ENCODE measurements at places on chromosomes 3 and 15.

GRCh38 chr3:32495085-32495484 lies 7.6 kb downstream of the CMTM6 start:
- no peak for DNase-seq

GRCh38 chr3:155281912-155282311 lies 11.6 kb downstream of the STRIT1 start:
- DNase-seq: peak; percentile 38

GRCh38 chr3:14811684-14812083 lies 7.1 kb upstream of the FGD5 start:
- no peak for DNase-seq

GRCh38 chr3:64213962-64214379 lies 11.3 kb downstream of the PRICKLE2 start:
- DNase-seq: no peak

DNA sequence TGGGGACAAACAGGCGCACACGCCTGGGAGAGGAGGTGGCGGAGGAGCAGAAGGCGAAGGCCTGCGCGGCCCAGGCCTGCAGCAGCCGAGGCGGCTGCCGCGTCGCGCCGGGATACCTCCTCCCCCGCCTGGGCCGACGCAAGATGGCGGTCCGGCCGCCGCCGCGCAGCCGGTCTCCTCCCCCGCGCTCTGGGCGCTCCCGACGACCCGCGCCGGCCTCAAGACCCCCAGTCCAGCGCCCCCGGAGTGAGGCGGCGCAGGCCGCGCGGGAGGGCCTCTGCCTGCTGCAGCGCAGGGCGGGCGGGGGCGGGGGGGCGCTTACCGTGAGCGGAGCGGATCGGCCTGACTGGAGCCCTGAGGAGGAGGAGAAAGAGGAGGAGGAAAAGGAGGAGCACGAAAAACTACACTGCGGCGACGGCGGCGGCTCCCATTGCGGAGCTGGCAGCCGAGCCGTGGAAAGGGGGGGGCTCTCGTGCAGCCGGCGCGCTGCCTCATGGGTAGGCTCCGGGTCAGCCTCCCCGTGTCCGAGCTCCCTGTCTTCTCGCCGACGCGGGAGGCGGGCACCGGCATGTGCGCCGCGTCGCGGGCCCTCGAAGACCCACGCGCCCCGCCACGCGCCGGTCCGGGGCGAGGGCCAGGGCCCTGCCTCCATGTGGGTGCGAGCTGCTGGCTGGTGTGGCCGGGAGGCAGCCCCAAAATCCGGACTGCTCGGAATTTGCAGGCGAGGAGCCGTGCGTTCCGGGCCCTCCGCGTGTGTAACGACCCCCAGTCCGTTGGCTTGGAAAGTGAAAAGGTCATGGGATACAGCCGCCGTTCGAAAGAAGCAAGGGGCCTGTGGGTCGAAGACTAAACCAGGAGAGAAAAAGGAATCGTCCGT lies at the start of gene ZNF280D:
TSS of gene ZNF280D (minus strand) at position 374 of the 877 bp plus-strand sequence. CDS start 26,400 bp downstream, outside the sequence.
- DNase-seq: no peak

GRCh38 chr3:38763569-38763968 lies 52.4 kb downstream of the SCN10A start:
- no peak for DNase-seq

DNA sequence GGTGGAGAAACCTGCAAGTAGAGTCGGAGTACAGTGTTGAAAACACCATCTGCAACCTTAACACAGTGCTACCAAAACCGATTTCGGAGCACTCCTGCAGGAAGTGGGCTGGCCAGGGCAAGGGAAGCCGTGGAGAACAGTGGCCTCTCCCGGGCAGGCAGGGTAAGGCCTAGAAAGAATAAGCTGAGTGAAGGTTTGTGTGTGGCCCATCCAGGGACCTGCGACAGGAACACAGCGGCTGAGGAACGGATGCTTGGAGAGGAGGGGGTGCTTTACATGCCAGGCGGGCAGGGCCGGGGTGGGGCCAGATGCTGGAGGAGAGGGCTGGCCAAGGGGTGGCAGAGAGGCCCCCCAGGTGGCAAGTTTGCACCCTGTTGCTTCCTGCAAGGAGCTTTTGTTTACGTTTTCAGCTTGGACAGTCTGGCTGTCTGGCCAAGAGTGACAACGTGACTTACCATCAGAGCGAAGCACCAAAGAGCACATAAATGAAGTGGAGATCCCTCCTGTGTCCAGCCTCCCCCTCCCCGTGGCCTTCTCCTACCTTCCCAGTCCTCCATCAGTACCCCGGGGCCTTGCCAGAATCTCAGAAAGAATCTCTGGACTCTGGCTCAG lies 156.5 kb downstream of the PGPEP1L start:
- DNase-seq: peak; percentile 55

GRCh38 chr3:42914771-42915515 lies 9.0 kb downstream of the ZNF662 start:
- DNase-seq: no peak

DNA sequence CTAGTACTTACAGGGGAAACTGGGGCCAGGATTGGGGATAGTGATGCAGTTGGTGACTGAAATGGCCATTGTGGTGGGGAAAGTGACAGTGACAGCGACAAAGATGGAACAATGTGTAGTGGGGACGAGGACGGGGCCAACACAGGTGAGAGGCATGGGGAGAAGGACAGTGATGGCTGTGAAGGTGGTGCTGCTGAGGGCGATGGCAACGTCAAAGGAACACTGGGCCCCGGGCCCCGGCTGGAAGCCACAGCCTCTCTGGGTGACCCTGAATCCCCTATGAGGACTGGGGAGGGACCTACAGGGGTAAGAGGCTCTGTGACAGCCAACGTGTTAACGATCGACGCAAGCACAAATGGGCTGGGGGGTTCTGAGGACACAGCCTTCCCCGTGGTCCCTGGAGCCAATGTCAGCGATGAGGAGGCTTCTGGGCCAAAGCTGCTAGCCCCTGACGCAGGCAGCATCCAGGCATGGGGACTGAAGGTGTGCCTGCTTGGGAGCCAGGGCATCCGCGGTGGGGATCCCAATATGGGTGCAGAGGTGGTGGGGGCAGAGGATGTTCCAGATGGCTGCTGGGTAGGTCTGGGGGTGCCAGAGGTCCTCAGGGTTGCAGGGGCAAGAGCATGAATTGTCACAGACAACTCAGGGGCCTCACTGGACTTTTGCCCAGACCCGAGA lies 25.2 kb upstream of the GOLGA6C start:
- DNase-seq: no peak

- no peak for DNase-seq
These were observed 11.5 kb upstream of the PRKAR2A start for GRCh38 chr3:48859206-48859605.

DNA sequence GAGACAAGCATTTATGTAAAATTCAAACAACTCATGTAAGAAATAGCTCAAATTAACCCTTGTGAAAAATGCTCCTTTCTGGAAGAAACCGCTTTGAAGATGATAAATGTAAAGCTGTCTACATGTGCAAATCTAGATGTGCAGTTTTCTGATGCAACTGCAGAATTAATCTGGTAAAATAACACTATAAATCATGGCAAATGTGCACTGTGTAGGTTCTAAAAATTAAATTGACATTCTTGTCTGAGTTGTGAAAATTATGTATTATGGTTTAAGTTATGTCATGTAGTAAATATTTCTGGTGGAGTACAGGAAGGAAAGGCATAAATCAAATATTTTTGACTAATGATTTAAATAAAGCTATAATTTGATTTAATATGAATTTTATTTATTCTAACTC lies 678.1 kb upstream of the SEMA6D start:
- no peak for DNase-seq

DNA sequence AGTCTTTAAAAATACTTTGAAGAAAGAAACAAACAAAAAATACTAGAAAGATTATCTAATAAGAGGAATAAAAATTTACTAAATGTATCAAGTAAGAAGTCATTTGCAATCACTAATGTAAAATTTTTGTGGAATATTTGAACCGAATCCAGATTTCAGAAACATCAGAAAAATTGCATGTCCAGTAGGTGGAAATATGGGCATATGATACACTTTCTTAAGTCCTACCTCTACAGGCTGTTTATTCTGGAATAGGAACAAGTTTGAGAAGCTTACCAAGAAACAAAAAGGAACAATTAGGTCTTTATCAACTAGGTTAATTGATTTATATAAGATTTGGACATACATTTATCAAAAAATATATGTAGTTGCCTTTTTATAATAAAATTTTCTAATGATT lies 292.9 kb upstream of the ROBO1 start:
- DNase-seq: no peak

- no peak for DNase-seq
These were observed 144.5 kb downstream of the MBNL1 start for GRCh38 chr3:152413240-152413639.

DNA sequence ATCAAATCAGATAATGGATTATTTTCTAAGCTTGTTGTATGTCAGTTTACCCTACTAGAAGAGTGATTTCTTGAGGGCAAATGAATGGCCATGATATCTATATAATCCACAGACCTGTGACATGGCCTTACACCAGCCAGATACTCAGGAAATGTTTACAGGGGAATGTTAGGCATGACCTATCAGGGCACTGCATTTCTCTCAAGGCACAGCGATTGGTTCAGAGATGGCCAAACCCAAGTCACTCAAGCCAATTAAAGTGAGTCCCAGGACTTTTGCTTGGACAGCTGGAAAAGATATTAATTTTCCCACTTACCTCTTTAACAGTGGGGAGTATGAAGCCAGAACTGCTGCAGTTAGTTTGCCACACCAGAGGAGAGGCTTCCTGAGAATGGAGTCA lies 28.7 kb upstream of the GATA2 start:
- no peak for DNase-seq

DNA sequence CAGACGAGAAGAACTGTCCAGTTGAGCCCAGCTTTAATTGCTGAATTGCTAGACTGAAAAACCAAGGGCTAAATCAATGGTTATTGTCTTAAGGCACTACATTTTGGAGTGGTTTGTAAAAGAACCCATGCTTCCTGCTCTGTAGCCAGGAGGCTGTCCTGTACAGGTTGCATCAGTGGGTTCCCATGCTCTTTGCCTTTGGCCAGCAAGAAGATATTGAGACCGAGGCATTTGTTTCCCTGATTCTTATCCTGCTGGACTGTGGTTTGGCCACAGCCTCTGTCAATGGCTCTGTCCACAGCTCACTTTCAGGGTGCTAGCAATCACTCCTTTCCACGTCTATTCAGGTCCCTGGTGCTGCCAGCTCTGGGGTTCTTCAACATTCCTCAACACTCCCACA lies 89.6 kb downstream of the FAM43A start:
- no peak for DNase-seq

- DNase-seq: no peak
These were observed 6.6 kb downstream of the XYLB start for GRCh38 chr3:38353151-38353550.

DNA sequence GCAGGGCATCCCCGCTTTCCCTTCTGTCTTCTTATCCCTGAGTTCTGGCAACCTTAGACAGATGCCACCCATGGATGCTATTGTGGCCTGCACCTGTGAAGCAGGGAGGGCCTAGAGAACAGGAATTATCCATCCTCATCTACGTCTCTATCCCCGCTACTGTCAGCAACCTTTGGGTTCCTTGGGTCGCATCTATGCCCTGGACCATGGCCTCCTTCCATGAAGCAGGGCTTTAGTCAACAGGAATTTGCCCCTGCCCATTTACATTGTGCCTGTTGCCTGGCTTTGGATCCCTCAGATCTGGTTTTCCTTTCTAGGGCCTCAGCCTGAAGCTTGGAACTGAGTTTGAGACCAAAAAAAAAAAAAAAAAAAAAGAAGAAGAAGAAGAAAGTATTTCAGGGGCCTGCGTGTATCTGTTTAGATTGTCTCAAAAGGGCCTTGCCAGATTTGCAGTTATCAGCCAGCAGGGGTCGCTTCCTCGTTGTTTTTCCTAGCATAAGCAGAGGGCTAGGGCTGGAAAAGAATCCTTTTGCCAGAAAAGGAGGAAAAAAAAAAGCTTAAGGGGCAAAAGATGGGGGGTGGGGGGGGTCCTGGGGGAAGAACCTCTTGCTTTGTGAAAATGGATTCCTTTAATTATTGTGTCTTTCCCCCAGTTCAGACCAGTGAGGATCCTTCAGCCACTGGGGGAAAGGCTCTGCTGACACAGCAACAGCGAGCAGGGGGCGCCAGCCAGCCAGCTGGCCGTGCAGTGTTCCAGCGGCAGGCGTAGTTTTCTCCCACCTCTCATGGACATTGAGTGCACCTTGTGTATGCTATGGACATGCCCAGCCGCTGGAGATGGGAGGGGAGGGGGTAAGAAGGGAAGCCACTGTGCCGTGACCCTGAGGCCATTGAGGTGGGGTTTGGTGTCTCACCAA lies 65.7 kb upstream of the ALDH1L1 start:
- no peak for DNase-seq

DNA sequence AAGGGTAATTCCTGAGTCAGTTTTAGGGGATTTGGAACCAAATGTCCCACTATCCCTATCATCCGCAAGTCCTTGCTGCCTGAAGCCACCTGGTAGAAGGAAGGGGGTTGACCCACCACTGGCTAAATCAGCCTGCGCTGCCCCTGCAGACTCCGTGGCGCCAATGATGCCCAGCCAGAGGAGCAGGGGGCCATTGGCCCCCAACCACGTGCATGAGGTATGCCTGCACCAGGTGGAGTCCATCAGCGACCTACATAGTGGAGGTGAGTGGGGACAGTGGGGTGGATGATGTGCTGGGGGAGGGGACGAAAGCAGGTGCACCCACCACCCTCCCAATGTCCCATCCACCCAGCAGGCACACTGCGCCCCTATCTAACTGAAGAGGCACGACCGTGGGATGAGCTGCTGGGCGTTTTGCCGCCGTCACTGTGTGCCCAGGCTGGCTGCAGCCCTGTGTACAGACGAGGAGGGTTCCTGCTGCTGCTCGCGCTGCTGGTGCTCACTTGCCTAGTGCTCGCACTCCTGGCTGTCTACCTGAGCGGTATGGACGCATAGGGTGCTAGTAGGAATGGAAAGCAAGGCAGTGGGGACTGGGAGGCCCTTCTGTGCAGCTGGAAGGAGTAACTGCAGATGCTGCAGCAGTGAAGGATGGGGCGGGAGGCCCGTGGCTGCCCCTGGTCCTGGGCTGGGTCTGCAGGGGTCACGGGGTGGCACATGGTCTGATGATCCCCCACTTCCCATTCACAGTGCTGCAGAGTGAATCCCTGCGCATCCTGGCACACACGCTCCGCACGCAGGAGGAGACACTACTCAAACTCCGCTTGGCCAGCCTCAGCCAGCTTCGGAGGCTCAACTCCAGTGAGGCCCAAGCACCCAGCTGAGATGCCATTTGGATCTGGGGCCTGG lies 5.7 kb downstream of the IFRD2 start:
- no peak for DNase-seq
